ENCODE measurements at places on chromosomes 16 and 17. TPM values are rescaled to one million over a fixed set of nuclear protein-coding genes. Genes with fewer than 3 reads are reported as not detected.

Gene KRTAP3-2
- total RNA-seq, result not detected

Gene TCAP
- 5,825 TPM for total RNA-seq

Gene FNDC8
- total RNA-seq, result not detected

Gene NKD1
- 1.5 TPM for total RNA-seq

Gene SRCAP
- total RNA-seq, result 42.5 TPM

Gene CCL18
- 1.1 TPM for total RNA-seq

Gene CYGB
- total RNA-seq, result 24.1 TPM

Gene PRAC1
- not detected for total RNA-seq

- H3K4me1 ChIP-seq, result no peaks in the 10 kb centered on the region
- H3K27me3 ChIP-seq, result no peaks in the 10 kb centered on the region
- H3K4me3 ChIP-seq, result no peak overlapping the region
- no peaks in the 10 kb centered on the region for H3K36me3 ChIP-seq
Observed at GRCh38 chr16:90008708-90009145, 10.5 kb downstream of the DBNDD1 start.

DNA sequence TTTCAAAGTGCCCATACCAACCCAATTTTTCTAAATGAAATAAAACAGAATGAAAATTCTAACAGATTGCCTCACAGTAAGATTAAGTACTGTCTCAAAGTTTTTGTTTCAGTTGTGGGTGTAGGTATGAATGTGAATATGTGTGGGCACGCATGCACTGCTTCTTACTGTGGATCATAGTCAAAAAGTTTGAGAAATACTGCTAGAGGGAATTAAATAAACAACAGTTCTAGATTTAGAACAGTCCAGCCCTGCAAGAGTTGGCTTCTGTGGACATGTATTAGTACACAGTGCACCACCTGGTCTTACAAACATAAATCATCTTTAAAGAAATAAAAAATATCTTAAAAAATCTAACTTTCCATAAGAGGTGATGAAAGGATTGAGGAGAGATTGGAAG lies 8.4 kb downstream of the ZNF652 start:
- H3K4me1 ChIP-seq, result peaks cover 31% of the 10 kb centered on the region
- H3K36me3 ChIP-seq, result no peaks in the 10 kb centered on the region
- DNase-seq, result no peak
- no peak overlapping the region for H3K27ac ChIP-seq

Data from left ventricle myocardium inferior (tissue), 1 donor.